ENCODE measurements at places on chromosomes 11 and 22. TPM values are rescaled to one million over a fixed set of nuclear protein-coding genes. Genes with fewer than 3 reads are reported as not detected.

The MRGPRX3 gene
- total RNA-seq = not detected

The LGALS1 gene
- total RNA-seq = 223 TPM

The PATE2 gene
- total RNA-seq = not detected

The RAB38 gene
- 3.1 TPM for total RNA-seq

The FIBIN gene
- total RNA-seq = not detected

The TMPRSS13 gene
- 1.5 TPM for total RNA-seq

The OR51S1 gene
- total RNA-seq = not detected

The ATP5MG gene
- total RNA-seq = 277 TPM

The OR4A16 gene
- not detected for total RNA-seq

The SEZ6L gene
- total RNA-seq = not detected

The ASCL2 gene
- total RNA-seq = 0.22 TPM

The GNAZ gene
- 2.0 TPM for total RNA-seq

The LGR4 gene
- total RNA-seq = 0.39 TPM

The OR52I2 gene
- not detected for total RNA-seq

The MGAT3 gene
- 0.27 TPM for total RNA-seq

The STK33 gene
- total RNA-seq = 2.5 TPM

The MS4A6A gene
- 1.6 TPM for total RNA-seq

The HTR3B gene
- not detected for total RNA-seq

The ACTN3 gene
- 0.33 TPM for total RNA-seq

The SPDYC gene
- not detected for total RNA-seq

The SNX32 gene
- 2.8 TPM for total RNA-seq

The OR2AT4 gene
- not detected for total RNA-seq

The PGA4 gene
- total RNA-seq = not detected

The ST14 gene
- 0.18 TPM for total RNA-seq

The RASSF10 gene
- not detected for total RNA-seq

The DGKZ gene
- 85.8 TPM for total RNA-seq

The OR51I1 gene
- total RNA-seq = not detected

The KLHDC7B gene
- total RNA-seq = 6.2 TPM

The MISFA gene
- not detected for total RNA-seq

The CCDC117 gene
- total RNA-seq = 24.6 TPM

The EMSY gene
- total RNA-seq = 28.2 TPM

The TRPM5 gene
- total RNA-seq = not detected

The FAT3 gene
- total RNA-seq = not detected

The TCF20 gene
- 64.0 TPM for total RNA-seq

The DRICH1 gene
- total RNA-seq = 0.66 TPM

The JHY gene
- 4.3 TPM for total RNA-seq

The DGCR6 gene
- 1.5 TPM for total RNA-seq

The CABP4 gene
- total RNA-seq = 0.33 TPM

The UBQLN3 gene
- total RNA-seq = not detected

The CD6 gene
- total RNA-seq = 229 TPM

The ZBTB3 gene
- 9.4 TPM for total RNA-seq

The MS4A12 gene
- total RNA-seq = not detected

The CASP5 gene
- not detected for total RNA-seq

The SMTN gene
- total RNA-seq = 14.7 TPM

The ACRV1 gene
- not detected for total RNA-seq

The WNT11 gene
- 0.28 TPM for total RNA-seq

The LRRC75B gene
- total RNA-seq = 1.4 TPM

The METTL15 gene
- 14.1 TPM for total RNA-seq

The ANO9 gene
- 25.3 TPM for total RNA-seq

The OR52H1 gene
- not detected for total RNA-seq

The FADS1 gene
- total RNA-seq = 6.3 TPM

The VPREB3 gene
- not detected for total RNA-seq

The PRR5L gene
- total RNA-seq = 28.4 TPM

The ANO3 gene
- total RNA-seq = not detected

The IFITM1 gene
- total RNA-seq = 70.7 TPM

The ZNF215 gene
- total RNA-seq = 0.73 TPM

The APOL5 gene
- not detected for total RNA-seq

All from CD8-positive, alpha-beta memory T cell (primary cell).